ENCODE measurements at places on chromosomes 2 and 18. TPM values are rescaled to one million over a fixed set of nuclear protein-coding genes. Genes with fewer than 3 reads are reported as not detected.

G6PC2 gene
- not detected for total RNA-seq

NAB1 gene
- 86.9 TPM for total RNA-seq

PLGLB1 gene
- total RNA-seq: 10.0 TPM

CD28 gene
- total RNA-seq: 0.20 TPM

DNA sequence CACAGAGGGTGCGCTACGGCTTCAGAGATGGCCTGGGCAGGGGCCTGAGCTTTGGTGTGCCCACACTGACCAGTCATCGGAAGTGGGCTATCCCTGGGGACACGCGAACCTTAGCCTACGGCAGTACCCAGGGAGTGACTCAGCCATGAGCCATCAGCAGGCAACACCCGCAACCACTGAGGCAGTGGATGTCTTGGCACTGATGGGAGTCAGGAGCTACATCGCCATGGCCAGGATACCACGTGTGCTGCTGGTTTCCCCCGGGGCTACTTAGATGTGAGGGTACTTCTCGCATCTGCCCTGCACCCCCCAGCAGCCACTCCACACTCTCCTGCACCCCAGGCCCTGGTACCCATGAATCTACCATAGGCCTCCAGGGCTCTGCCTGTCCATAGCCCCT, 12.8 kb upstream of the HPCAL1 start:
- H3K27ac ChIP-seq: no peak overlapping the region
- no peaks in the 10 kb centered on the region for H3K27me3 ChIP-seq
- no peak for DNase-seq
- H3K4me1 ChIP-seq: peaks cover 25% of the 10 kb centered on the region
- H3K36me3 ChIP-seq: no peaks in the 10 kb centered on the region

DNA sequence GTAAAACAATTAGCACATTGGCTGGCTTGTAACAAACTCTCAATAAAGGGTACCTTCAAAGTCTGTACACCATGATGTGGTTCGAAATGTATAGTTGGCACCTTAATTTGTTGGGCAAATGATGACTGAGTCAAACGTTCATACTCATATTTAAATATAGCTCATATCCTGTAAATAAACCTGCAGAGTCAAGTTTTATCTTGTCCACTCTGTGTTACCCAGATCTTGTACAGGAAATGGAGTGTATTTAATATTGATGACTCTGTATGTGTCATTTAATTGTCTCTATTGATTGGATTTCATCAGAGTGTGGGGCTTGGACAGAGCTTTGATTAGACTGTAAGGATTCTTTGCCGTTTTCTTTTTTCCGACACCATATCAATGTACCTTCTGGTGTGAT, 805.6 kb upstream of the ZEB2 start:
- no peaks in the 10 kb centered on the region for H3K27me3 ChIP-seq
- no peaks in the 10 kb centered on the region for H3K36me3 ChIP-seq
- no peak overlapping the region for H3K27ac ChIP-seq
- H3K4me1 ChIP-seq: no peaks in the 10 kb centered on the region

DNA sequence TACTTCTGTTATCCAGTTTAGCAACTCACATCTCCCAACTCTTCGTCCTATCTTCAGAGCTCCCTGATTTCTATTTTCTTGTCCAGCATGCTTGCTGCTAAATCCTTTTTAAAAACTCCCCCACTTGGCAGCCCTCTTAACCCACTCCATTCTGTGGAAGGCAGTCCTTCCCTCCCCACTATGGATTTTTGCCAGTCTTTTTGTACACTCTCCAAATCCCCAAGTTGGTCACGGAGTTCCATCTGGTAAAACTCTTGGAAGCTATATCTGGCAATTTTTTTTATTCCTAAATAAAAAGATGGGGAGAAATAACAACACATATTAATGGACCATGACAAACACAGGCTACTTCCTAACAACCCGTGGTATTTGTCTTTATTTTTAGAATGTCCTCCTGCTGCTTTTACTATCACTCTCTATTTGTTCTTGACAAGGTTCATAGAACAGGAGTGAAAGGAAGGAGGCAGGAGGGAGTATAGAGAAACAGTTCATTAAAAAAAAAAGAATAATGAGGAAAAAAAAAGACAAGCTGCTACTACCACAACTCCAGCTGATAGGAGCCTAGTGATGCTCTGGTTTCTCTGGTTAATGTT, 120.0 kb upstream of the THSD7B start:
- DNase-seq: no peak
- H3K4me3 ChIP-seq: no peak overlapping the region
- H3K4me1 ChIP-seq: no peaks in the 10 kb centered on the region
- no peaks in the 10 kb centered on the region for H3K27me3 ChIP-seq
- H3K27ac ChIP-seq: no peak overlapping the region

GRCh38 chr2:64052463-64053241, 33.4 kb upstream of the VPS54 start:
- peak overlapping the region; percentile 43 for H3K27ac ChIP-seq
- no peak for DNase-seq
- H3K27me3 ChIP-seq: no peaks in the 10 kb centered on the region
- H3K4me1 ChIP-seq: no peaks in the 10 kb centered on the region

- no peaks in the 10 kb centered on the region for H3K27me3 ChIP-seq
- H3K27ac ChIP-seq: no peak overlapping the region
- no peaks in the 10 kb centered on the region for H3K36me3 ChIP-seq
- H3K4me3 ChIP-seq: no peak overlapping the region
- no peak for DNase-seq
Measured at GRCh38 chr2:37390777-37391176, 46.3 kb downstream of the QPCT start.

DNA sequence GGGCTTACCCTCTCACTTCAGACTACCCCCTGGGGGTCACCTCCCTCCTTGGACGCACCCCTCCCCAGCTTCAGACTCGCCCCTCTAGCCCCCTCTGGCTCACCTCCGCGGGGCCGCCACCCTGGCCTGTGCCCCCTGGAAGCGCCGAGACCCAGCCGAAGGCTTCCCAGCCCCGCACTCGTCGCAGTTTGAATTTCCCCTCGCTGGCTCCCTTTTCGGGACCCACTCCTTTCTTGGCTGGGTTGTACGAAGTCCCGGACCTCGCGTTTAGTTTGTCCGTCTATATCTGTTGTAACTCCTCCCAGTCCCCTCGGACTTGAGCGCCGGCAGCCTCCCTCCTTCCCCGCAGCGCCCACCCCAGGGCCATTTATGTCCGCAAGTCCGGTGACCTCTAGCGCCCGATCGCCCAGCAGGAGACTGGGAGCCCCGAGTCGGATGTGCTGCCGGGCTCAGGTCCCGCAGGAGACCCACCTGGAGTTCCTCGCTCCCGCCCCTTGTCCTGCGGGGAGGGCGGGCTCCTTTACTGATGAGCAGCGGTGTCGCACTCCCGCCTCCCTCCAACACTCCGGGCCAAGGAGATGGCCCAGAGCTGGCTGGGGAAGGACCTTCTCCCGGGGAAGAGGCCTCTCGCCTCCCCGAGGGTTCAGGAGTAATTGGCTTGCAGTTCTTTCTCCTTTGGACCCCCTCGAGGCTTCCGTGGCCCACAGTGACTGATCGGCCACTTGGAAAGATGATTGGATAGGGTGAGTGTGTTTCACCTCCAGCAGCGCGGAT, 692 bp upstream of the RAX start:
- DNase-seq: no peak
- H3K4me3 ChIP-seq: no peak overlapping the region
- peaks cover 61% of the 10 kb centered on the region for H3K27me3 ChIP-seq
- no peaks in the 10 kb centered on the region for H3K36me3 ChIP-seq

DNA sequence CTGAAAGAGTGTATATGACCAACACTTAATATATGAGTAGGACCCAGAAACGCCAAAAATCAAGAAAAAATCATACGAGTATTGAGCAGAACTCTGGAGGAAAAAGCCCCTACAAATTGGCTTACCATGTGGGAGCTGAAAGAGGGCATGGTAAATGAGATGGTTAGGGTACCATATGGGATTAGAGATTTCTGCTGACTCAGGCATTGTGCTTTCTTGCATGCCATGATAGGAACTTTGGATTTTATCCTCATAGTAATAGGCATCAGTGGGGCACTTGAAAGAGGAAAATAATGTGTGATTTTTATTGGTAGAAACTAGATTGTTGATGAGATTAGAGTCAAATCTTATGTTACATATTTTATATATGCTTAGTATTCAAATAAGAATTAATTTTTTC, 271.1 kb downstream of the CBLN2 start:
- no peak overlapping the region for H3K4me3 ChIP-seq
- no peaks in the 10 kb centered on the region for H3K36me3 ChIP-seq
- no peak for DNase-seq
- no peaks in the 10 kb centered on the region for H3K4me1 ChIP-seq

DNA sequence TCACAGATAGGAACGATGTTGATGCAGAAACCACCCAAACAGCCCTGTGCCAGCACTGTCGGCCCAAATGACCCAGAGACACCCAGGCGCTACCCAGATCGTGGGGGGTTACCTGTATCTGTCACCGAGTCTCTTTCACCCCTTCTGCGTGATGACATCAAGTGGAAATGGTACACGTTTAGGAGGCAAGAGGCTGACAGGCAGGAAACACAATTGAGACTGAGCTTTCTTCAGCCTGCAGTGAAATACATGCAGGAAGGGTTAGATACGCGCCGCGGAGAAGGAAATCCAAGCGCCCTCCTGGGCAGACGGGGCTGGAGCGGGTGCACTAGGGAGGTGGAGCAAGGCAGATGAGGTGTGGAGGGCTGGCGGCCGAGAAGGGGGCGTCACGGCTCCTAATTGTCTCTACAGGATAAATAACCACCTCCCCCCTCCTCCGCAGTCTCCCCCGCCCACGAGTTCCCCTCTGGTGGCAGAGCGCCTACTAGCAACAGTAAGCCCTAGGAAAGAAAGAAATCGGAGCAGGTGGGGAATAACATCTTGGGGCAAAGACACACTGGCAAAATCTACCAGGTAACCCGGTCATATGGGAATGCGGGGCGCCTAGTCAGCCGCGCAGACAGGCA, at the start of gene RNF152:
RNF152 (minus strand) TSS at position 325 of the 626 bp plus-strand sequence. CDS start 76,544 bp downstream, outside the sequence.
- peaks cover 13% of the 10 kb centered on the region for H3K4me1 ChIP-seq
- H3K4me3 ChIP-seq: peak within 1 kb of the TSS; percentile 73
- peak; percentile 32 for DNase-seq
- no peaks in the 10 kb centered on the region for H3K27me3 ChIP-seq
- H3K27ac ChIP-seq: peak within 1 kb of the TSS; percentile 76

DNA sequence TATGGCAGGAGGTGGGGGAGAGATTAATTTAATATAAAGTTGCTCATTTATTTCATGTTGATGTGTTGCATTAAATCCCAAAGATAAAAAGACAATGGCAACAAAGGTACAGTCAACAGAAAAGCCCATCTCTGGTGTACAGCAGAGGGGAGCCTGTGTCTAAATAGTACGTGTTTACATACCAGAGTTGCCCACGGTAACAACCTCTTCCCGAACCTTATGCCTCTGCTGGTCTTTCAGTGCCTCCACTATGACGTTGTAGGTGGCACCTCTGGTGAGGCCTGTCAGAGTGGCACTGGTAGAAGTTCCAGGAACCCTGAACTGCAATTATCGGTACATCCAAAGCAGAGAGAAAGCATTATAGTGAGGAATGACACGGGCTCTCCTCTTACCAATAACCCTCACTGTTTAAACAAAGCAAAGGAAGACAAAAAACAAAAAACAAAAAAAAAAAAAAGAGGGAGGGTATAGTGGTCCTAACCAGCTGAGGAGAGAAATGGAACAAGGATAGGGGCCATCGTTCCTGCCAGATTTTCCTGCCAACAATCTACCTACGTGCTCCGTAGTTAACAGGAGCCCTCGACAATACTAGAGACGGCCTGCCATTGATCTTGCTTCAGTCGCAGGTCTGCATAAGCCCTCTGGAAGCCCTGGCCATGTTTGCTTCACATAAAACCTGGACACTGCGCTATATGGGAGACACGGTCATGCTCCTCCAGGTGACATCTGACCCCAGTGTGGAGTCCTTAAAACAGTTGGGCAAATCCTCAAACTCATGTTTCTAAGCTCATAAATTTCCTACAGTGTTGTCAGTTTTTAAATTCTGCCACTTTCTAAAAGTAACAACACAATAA, 58.5 kb downstream of the ATIC start:
- H3K4me1 ChIP-seq: no peaks in the 10 kb centered on the region
- H3K36me3 ChIP-seq: no peaks in the 10 kb centered on the region
- no peak overlapping the region for H3K27ac ChIP-seq
- H3K4me3 ChIP-seq: no peak overlapping the region
- DNase-seq: no peak
- no peaks in the 10 kb centered on the region for H3K27me3 ChIP-seq

DNA sequence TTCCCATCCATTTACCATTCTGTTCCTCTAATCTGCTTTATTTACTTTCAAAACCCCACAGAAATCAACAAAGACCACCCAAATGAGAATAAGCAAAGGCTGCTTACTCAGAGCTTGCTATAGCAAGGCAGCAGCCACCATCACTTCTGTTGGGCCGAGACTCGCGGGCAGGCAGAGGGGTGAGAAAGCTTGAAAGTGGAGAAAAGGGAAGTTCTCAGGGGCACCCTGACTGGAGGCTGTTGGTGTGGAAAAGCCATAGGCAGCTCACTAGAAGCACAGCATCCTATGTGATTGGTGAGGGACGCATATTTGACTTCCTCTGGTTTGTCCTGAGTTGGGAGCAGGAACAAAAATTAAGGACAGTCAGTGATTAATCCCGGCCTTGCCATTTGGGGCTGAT, 269.7 kb upstream of the THSD7B start:
- no peaks in the 10 kb centered on the region for H3K36me3 ChIP-seq
- H3K27ac ChIP-seq: no peak overlapping the region
- H3K27me3 ChIP-seq: no peaks in the 10 kb centered on the region
- no peak for DNase-seq

DNA sequence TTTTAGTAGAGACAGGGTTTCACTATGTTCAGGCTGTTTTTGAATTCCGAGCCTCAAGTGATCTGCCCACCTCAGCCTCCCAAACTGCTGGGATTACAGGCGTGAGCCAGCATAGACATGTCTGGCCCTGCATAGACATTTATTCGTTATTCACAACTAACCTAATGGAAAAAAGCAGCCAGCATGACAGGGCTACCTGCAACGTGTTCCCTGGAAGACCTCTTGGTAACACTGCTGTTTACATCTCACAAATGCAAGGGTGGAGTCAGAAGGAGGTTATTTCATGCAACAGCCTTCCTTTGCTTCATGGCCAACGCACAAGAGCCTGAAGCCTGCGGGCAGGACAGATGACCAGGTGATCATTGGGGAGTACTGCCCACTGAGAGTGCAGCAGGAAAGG, 9.2 kb downstream of the SERPINE2 start:
- DNase-seq: no peak
- no peaks in the 10 kb centered on the region for H3K27me3 ChIP-seq
- H3K36me3 ChIP-seq: no peaks in the 10 kb centered on the region
- no peak overlapping the region for H3K27ac ChIP-seq
- no peaks in the 10 kb centered on the region for H3K4me1 ChIP-seq

DNA sequence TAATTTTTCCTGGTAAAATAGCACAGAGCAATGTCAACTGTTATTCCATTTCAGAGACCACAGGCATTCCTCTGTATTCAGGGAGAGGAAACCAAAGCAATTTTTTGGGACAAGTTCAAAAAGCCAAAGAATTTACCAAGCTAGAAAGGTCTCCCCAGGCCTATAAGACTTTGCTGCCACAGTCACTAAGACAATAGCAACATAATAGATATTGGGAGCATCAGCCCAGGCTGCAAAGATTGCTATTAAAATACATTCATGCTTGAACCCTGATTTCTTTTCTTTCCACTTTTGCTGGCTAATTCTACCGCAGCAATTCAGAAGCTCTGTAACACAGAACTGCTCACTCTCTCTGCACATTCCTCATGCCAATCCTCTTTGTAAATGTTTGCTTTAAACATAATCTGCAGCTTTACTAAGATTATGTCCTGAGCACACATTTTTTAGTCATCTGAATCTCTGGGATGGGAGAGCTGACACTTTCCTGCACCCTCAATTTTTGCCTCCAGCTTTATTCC, 76.3 kb downstream of the CLHC1 start:
- H3K27me3 ChIP-seq: no peaks in the 10 kb centered on the region
- DNase-seq: no peak
- H3K36me3 ChIP-seq: no peaks in the 10 kb centered on the region
- H3K4me3 ChIP-seq: no peak overlapping the region
- H3K4me1 ChIP-seq: peaks cover 55% of the 10 kb centered on the region

- H3K4me3 ChIP-seq: no peak overlapping the region
- no peak overlapping the region for H3K27ac ChIP-seq
- H3K36me3 ChIP-seq: no peaks in the 10 kb centered on the region
- no peaks in the 10 kb centered on the region for H3K27me3 ChIP-seq
Measured at GRCh38 chr18:7325126-7325430, 94.2 kb downstream of the LRRC30 start.

Measured in thyroid gland (tissue), 4 donors.